ENCODE measurements at places on chromosomes 3 and 15.

GRCh38 chr3:108118038-108118768, 27.4 kb upstream of the CD47 start:
- DNase-seq = no peak

DNA sequence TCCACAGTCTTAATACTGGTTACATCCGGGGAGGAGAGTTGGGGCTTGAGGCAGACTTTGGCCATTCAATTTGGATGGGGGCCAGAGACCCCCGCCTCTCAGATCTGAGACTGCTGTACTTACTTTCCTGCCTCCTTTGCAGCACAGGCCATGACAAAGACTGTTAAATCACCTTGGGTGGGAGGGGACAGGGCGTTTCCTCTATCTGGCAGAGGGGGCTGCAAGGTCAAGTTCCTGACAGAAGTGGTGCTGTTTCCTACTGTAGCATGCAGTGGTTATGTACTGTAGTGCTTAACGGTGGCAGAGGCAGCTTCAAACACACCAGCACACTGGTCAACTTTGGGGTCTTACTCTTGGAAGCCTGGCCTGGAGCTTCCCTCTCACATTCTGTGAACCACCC, 261.2 kb upstream of the LRRFIP2 start:
- DNase-seq = no peak

- no peak for DNase-seq
These were observed 263.8 kb upstream of the ATP10A start for GRCh38 chr15:26126819-26127387.

DNA sequence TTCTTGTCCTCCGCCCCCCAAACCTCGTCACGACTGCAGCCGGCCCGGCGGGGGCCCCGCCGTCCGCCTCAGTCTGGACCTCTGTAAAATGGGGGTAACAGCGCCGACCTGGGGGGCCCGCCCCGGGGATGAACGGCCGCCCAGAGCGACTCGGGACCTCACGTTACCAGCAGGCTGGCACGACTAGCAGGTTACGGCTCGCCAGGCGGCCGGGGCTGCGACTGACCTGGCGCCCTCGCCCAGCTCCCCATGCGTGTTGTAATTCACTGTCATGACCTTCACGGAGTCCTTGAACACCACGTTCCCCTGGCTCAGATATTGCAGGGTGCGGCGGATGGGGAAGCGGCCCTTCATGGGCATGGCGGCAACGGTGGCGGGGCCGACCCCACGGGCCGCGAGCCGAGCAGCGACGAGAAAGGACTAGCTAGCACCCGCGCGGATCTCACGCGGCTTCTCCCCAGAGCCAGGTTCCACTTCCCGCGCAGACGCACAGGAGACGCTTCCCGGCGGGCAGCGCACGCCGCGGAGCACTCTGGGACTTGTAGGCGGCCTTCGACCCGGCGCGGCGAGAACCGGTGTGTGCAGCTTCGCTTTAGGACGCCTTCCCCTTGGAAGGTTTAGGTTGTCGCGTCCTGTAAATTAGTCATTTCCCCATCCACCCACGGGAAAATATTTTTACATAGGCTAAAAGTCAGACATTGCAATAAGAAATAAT, at the start of gene MRPS25:
MRPS25 (minus strand) TSS at position 481 of the 715 bp plus-strand sequence; CDS start at position 360, 121 bp downstream.
- peak; percentile 64 for DNase-seq

DNA sequence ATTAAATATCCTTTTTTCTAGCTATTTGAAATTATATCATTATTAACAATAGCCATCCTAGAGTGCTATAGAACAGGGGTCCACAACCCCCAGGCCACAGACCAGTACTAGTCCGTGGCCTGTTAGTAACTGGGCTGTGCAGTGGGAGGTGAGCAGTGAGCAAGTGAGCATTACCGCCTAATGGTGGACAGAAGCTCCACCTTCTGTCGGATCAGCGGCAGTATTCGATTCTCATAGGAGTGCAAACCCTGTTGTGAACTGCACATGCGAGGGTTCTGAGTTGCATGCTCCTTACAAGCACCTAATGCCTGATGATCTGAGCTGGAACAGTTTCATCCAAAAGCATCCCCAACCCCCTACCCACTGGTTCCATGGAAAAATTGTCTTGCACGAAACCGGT, 11.7 kb downstream of the CLDN16 start:
- no peak for DNase-seq

DNA sequence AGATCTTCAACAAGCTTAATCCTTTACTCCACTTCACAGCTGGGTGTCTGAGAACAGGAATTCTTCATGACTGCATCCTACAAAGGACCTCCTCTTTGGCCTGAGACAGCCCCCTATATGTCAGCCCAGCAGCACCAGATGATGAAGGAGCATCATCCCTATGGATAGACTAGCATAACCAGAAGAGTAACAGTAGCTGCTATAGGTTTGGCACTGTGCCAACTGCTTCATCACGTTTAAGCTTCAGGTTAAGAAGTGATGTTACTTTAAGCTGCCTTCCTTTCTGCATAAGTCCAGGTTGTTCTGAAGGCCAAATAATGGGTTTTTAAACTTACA, 50.6 kb downstream of the CMSS1 start:
- DNase-seq = no peak

GRCh38 chr15:64156652-64157331, 5.3 kb downstream of the SNX22 start:
- DNase-seq = no peak

GRCh38 chr3:69290006-69290405, 95.9 kb downstream of the FRMD4B start:
- DNase-seq = no peak

DNA sequence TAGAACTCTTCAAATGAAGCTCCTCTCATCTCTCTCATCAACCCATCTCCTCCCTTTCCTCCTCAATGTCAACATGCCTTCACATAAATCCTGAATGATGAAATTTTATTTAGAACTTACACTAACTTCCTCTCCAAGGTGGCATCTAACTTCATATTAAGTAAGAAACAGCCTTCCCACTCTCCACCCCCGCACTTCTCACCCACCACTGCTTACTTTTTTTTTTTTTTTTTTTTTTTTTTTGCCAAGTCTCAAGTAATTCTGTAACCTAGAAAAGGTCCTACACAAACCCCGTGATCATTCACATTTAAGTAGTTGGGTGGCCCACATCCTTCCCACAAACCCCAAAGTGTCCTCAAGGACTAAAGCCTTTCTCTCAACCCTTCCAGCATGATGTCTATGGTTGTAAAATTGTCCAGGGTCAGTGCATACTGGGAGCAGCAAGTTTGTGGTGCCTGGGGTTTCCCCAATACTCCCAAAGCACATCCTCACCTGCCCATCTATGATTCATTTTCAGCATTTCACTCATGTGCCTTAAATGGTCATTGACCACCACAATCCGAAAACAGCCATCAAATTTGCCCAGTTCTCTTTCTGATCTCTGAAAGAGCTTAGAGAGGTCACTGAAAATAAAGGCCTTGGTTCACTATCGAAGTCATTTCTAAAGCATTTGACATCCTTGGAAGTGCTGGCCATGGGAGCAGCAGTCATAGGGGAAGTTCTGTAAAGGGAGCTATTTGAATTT, 47.2 kb downstream of the CD86 start:
- peak; percentile 95 for DNase-seq

GRCh38 chr3:4332111-4332510, 28.9 kb downstream of the SETMAR start:
- no peak for DNase-seq

GRCh38 chr3:5165698-5166097, 21.8 kb upstream of the EDEM1 start:
- no peak for DNase-seq

DNA sequence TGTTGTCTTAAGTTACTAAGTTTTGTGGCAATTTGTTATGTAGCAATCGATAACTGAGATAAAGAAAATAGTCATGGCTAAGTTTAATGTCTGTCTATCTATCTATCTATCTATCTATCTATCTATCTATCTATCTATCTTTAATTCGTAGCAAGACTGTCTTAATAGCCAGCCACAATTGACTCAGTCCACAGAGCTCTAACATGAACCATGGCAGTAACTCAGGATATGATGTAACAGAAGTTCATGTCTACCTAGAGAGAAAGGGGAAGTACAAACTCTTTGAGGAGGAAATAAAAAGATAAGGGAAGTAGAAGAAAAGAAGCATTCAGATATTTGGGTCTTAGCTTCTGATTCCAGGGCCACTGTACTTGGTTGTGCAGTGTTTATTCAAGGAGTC, 61.5 kb upstream of the FNDC3B start:
- no peak for DNase-seq

GRCh38 chr15:82314769-82315518, 34.3 kb downstream of the GOLGA6L10 start:
- DNase-seq = no peak

- no peak for DNase-seq
These were observed 243.3 kb downstream of the FAM43A start for GRCh38 chr3:194928831-194929577.

DNA sequence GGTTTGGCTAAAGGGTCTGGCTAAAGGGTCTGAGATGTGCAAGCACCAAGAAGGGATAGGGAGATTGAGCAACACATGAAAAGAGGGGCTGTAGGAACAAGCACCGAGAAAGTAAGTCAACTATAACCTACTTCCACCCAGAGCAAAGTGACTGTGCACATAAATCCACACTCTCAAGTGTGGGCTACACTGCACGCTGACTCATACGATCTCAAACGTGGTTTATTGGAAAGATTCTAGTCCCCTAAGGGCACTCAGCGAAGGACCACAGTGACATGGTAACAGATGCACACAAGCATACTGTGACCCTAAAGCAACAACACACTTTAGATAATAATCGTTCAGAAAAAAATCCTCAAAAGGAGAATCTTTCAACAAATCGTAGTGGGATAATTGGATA, 48.0 kb downstream of the EHHADH start:
- DNase-seq = no peak

DNA sequence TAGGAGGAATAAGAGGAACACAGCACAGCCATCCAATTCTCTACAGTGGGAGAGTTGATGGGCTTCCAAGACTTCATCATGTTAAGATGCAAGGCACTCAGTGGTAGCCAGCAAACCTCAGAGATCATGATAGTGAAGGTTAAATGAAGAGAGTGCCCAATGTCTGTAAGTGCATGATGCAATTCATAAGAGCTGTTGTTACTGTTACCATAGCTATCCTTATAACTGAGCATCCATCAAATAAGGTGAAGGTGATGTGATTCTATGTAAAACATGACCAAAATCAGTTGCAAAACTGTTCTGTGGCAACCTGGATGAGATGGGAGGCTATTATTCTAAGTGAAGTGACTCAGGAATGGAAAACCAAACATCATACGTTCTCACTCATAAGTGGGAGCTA, 289.7 kb downstream of the MAGI1 start:
- DNase-seq = no peak

GRCh38 chr3:34196914-34197313, 398.5 kb downstream of the PDCD6IP start:
- no peak for DNase-seq

- no peak for DNase-seq
These were observed 171.2 kb downstream of the KLHL25 start for GRCh38 chr15:85623315-85624049.

GRCh38 chr3:2770451-2770850, 339.7 kb downstream of the IL5RA start:
- DNase-seq = no peak

GRCh38 chr3:94935738-94936580, 873.1 kb downstream of the NSUN3 start:
- DNase-seq = no peak

DNA sequence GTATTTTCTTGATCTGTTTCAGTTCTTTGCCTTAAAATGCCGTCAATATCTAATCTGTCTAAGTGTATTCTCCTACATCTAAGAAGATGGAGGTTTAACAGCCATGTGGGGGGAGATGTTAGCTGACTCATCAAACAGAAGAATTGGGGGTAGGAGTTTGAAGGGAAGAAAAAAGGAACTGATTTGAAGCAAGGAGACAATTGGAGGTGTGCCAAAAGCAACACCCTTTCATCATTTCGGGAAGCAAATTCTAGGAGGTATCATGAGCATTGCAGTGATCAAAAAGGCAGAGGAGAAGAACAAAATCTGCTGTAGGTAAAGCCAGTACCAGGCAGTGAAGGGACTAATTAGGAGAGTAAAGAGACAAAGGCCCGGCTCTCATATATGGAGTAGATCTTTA, 337.3 kb upstream of the TBC1D5 start:
- no peak for DNase-seq
